ENCODE measurements at places on chromosomes 12 and 14. TPM values are rescaled to one million over a fixed set of nuclear protein-coding genes. Genes with fewer than 3 reads are reported as not detected.

- no peak for DNase-seq
- H3K27ac ChIP-seq, result peak overlapping the region; percentile 11
- no peaks in the 10 kb centered on the region for H3K27me3 ChIP-seq
- H3K4me3 ChIP-seq, result no peak overlapping the region
- H3K36me3 ChIP-seq, result peaks cover 63% of the 10 kb centered on the region
Observed at GRCh38 chr14:21505012-21505553, 6.1 kb downstream of the METTL3 start.

DNA sequence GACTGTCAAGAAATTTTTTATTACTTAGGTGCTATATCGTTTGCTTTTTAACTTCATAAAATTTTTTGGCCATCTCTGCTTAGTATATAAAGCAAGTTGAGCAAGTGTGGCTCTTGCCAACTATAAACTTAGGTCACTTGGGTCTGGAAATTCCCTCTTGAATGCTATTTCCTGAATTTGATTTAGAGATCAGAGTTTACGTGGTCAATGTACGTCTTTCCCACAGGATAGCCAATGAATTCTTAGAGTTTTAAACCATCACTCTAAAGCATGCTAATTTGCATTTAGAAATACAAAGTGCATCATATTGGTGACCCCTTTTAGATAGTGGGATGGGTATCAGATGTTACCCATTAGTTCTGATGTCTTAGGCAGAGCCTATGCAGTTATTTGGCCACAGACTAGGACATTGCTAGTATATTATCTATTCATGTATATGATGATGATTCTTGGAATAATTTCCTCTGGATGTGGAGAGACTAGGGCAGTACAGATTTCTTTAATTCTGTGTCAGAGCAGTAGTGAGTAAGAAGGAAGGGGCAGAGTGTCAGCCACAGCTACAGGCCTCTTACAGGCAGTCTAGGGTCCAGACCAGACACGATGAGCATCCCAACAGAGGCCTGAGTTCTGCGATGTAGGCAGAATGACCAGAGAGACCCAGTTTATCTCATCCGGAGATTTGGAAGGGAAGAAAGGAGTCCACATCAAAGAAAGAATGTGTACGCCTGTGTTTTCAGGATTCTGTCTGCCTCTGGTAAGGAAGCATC is 30.3 kb downstream of the SCN8A start:
- H3K4me1 ChIP-seq, result no peaks in the 10 kb centered on the region
- no peak for DNase-seq
- H3K27ac ChIP-seq, result no peak overlapping the region
- H3K36me3 ChIP-seq, result no peaks in the 10 kb centered on the region
- no peaks in the 10 kb centered on the region for H3K27me3 ChIP-seq
- no peak overlapping the region for H3K4me3 ChIP-seq

PDZRN4 gene
- total RNA-seq, result not detected

PLA2G1B gene
- 0.89 TPM for total RNA-seq

GRCh38 chr14:75673345-75674035 is 12.4 kb downstream of the TTLL5 start:
- no peak for DNase-seq
- H3K36me3 ChIP-seq, result peaks cover 35% of the 10 kb centered on the region
- H3K4me1 ChIP-seq, result no peaks in the 10 kb centered on the region

DNA sequence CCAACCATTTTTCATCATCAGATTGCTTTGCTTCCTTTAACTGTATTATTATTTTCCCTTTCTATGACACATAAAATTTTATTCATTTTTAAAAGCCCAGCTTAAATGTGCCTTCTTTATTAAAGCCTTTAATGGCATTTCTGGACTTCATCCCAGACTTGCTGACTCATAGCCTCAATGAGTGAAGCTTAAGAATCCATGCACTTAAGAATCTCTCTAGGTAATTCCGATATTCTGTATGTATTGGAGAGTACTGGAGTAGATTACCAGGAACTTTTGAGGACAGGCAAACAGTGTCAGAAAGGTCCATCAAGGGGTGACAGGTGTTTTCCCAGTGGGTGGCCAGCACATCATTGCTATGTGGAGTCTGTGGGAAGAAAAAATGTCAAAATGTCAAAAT is 107.9 kb downstream of the PTPRQ start:
- no peak overlapping the region for H3K27ac ChIP-seq
- no peaks in the 10 kb centered on the region for H3K36me3 ChIP-seq
- H3K4me1 ChIP-seq, result no peaks in the 10 kb centered on the region
- no peaks in the 10 kb centered on the region for H3K27me3 ChIP-seq

ARF3 gene
- total RNA-seq, result 57.9 TPM

GRCh38 chr12:42854826-42855225 is 265.3 kb upstream of the PRICKLE1 start:
- no peak overlapping the region for H3K27ac ChIP-seq
- no peaks in the 10 kb centered on the region for H3K27me3 ChIP-seq
- no peak overlapping the region for H3K4me3 ChIP-seq
- H3K36me3 ChIP-seq, result no peaks in the 10 kb centered on the region
- DNase-seq, result no peak
- H3K4me1 ChIP-seq, result no peaks in the 10 kb centered on the region

PLEKHD1 gene
- 0.17 TPM for total RNA-seq

ALDH2 gene
- 302 TPM for total RNA-seq

DNA sequence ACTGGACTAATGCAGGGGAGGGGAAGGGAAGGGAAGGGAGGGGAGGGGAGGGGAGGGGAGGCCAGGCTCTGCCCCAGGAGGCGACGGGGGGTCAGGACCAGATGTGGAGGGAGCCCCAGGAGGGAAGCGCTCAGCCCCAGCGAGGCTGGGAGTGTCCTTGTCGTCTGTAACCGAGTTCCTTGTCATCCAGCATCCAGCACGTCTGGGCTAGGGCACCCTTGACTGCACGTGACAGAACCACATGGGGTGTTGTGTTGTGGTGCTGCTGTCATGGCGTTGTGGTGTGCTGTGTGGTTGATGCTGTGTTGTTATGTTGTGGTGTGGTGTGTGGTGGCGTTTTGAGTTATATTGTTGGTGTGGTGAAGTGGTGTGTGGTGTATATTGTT is 28.4 kb upstream of the SFSWAP start:
- no peak overlapping the region for H3K4me3 ChIP-seq
- H3K4me1 ChIP-seq, result no peaks in the 10 kb centered on the region
- no peaks in the 10 kb centered on the region for H3K36me3 ChIP-seq

Measured in heart right ventricle (tissue), 16 donors.